ENCODE measurements at places on chromosomes 11 and 22. TPM values are rescaled to one million over a fixed set of nuclear protein-coding genes. Genes with fewer than 3 reads are reported as not detected.

- DNase-seq, result no peak
Measured at GRCh38 chr11:62103986-62104385, 19.8 kb upstream of the INCENP start.

The IL18 gene
- total RNA-seq, result 21.6 TPM

- no peak for DNase-seq
Measured at GRCh38 chr11:130995266-130995665, 79.0 kb upstream of the SNX19 start.

The ZFPL1 gene
- 20.5 TPM for total RNA-seq

The OR8G5 gene
- not detected for total RNA-seq
